ENCODE measurements at places on chromosomes 7 and 10. TPM values are rescaled to one million over a fixed set of nuclear protein-coding genes. Genes with fewer than 3 reads are reported as not detected.

FXYD4 gene
- total RNA-seq: not detected

- H3K4me3 ChIP-seq: no peak overlapping the region
- H3K27ac ChIP-seq: no peak overlapping the region
These were observed 223.0 kb downstream of the SORCS1 start for GRCh38 chr10:106941297-106942034.

ACSM6 gene
- total RNA-seq: not detected

DGKI gene
- 17.8 TPM for total RNA-seq

DNA sequence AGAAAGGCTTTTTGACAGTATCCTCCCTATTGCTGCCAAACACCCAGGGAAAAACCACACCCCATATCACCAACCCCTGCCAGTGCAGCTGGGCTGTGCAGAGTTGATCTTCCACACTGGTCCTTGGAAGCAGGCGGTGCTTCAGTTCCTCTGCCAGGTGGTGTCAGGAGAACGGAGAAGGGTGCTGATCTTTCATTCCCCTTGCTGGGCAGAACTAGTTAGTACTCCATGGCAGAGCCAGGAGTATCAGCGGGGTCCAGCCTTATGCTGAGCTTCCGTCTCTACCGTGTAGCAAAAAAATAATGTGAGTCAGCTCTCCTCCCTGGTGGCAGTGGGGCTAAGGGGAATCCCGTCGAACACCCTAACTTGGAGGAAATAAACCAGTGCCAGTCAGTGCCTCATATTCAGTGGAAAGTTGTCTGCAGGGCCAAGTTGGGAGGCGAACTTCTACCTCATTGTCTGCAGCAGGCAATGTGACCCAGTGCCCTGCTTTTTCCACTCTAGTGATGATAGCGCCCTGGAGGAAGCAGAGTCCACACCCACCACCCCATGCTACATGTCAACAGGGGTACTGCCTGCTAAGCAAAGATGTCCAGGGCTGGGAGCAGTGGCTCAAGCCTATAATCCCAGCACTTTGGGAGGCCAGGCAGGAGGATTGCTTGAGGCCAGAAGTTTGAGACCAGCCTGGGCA is 175.4 kb downstream of the AUTS2 start:
- DNase-seq: no peak
- H3K27me3 ChIP-seq: no peaks in the 10 kb centered on the region
- no peak overlapping the region for H3K4me3 ChIP-seq
- H3K4me1 ChIP-seq: no peaks in the 10 kb centered on the region
- no peaks in the 10 kb centered on the region for H3K36me3 ChIP-seq

MRC1 gene
- total RNA-seq: 0.14 TPM

DNA sequence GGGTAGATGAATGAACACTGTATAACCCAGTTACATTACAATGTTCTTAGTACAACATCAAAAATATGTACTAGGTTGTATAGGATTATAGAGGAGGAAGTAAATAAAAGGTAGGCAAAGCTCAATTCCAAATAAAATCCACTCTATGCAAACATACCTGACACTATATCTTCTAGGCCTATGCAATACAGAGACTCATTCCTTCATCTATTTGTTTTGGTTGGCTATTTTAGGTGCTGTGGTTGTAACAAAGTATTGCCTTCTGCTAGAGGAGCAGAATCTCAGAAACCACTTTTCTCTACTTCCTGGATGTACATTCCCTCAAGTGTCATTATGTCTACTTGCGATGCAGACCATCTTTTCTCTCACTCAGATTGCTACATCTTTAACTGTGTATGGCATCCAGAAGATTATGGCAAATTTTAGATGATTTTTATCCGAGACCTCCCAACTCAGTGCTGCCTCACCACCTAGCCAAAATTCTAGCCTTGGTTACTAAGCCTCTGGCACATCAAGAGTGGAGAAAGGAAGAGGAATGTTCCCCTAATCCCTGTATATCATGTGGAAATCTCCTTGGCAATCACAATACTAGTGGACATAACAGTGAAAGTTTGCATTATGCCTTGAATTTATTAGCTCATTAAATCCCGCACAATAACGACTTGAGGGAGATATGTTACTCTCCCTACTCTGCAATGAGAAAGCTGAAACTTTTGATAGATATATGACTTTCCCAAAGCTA is 5.5 kb upstream of the TFPI2 start:
- H3K4me1 ChIP-seq: no peaks in the 10 kb centered on the region
- H3K27me3 ChIP-seq: peaks cover 37% of the 10 kb centered on the region
- H3K36me3 ChIP-seq: no peaks in the 10 kb centered on the region
- no peak for DNase-seq
- H3K4me3 ChIP-seq: no peak overlapping the region
- H3K27ac ChIP-seq: no peak overlapping the region

SPDYE2 gene
- total RNA-seq: not detected

NUTM2E gene
- not detected for total RNA-seq

ALDH18A1 gene
- total RNA-seq: 71.3 TPM

DNA sequence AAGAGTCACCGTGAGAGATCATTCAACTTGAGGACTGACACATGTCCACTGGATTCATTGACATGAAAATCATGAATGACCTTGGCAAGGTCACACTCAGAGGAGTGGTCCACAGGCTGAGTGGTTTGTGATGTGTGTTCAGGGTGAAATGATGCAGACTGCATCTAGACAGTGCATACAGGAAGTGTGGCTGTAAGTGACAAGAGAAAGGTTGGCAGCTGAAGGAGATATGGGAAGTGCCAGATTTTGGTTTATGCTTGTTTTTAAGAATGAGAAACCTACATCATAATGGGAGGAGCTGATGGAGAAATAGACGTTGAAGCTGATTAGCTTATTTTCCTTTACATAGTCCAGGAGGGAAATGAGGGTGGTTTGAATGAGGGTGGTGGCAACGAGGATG is 64.8 kb upstream of the VIPR2 start:
- no peak for DNase-seq
- no peak overlapping the region for H3K27ac ChIP-seq
- H3K27me3 ChIP-seq: no peaks in the 10 kb centered on the region
- H3K36me3 ChIP-seq: no peaks in the 10 kb centered on the region
- H3K4me3 ChIP-seq: no peak overlapping the region
- no peaks in the 10 kb centered on the region for H3K4me1 ChIP-seq

HMX2 gene
- 0.58 TPM for total RNA-seq

DNA sequence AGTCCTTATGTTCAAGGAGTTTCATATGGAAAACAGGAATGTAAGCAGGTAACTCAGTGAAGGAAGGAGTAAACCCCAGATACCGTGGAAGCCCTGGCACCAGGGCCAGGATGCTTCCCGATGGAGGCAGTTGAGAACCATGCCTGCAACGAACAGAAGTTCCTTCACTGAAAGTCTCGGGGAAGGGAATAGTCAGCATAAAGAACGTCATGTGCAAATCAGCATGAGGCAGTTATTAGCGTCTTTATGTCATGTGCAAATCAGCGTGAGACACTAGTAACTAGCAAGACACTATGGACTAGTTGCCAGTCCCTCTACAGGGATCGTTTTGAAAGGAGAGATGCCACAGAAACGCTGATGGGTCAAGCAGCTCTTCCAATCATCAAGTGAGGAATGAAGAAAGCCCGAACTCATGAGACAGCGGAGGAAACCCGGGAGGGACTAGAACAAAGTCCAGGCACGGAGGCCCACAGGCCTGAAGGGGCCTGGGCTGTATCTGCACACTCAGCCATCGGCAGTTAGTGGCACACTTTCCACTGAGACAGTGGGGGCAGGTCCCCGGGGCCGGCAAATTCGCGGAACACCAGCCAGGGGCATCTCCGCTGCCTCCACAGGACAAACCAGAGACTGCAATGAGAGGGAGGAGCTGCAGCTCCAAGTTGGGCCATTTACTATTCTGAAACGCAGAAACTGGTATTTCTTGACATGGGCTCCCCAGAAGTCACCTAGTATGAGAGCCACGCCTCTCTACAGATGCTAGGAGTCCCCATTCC is 109.6 kb downstream of the SFMBT2 start:
- peaks cover 48% of the 10 kb centered on the region for H3K4me1 ChIP-seq
- peaks cover 10% of the 10 kb centered on the region for H3K36me3 ChIP-seq
- no peak overlapping the region for H3K4me3 ChIP-seq
- no peak for DNase-seq
- no peaks in the 10 kb centered on the region for H3K27me3 ChIP-seq
- no peak overlapping the region for H3K27ac ChIP-seq

DNA sequence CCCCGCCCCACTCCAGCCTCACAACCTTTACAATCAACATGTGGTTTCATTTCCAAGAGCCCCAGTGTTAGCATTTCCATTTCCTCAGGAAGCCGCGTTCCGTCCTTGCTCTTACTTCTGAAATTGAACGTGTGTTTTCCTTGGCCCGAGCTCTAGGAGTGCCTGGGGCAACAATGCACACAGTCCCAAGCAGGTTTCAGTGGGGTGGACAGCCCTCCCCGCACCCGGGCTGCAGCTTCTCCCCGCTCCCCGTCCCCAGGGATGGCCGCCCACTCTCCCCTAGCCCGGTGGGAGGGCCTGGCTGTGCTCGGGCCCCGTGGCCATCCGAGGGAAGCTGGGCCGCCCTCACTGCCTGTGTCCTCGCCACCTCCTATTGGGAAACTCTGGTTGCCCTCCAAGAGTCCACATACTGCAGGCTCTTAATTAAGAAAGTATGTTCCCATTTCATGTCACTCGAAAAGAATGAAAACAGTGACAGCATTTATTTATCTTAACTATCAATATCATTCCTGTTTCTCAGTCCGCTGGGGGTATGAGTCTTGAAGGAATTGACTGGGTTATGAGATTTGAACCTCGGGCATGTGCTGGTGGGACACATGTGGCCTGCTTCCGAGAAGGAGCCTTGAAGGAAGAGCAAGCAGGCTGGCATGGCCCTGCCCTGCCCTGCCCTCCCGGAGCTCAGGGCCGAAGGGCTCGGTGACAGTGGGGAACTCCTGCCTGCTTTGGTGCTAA is 163.8 kb downstream of the GRK5 start:
- H3K4me3 ChIP-seq: no peak overlapping the region
- H3K36me3 ChIP-seq: no peaks in the 10 kb centered on the region
- H3K27ac ChIP-seq: no peak overlapping the region
- peaks cover 33% of the 10 kb centered on the region for H3K4me1 ChIP-seq
- H3K27me3 ChIP-seq: no peaks in the 10 kb centered on the region

GIMAP8 gene
- total RNA-seq: 13.1 TPM

LBX1 gene
- total RNA-seq: not detected

GRCh38 chr10:11586170-11586569 is 25.3 kb downstream of the USP6NL start:
- peaks cover 23% of the 10 kb centered on the region for H3K4me1 ChIP-seq
- H3K4me3 ChIP-seq: no peak overlapping the region
- no peak for DNase-seq
- no peak overlapping the region for H3K27ac ChIP-seq
- peaks cover 9% of the 10 kb centered on the region for H3K36me3 ChIP-seq

AQP1 gene
- 0.60 TPM for total RNA-seq

GRCh38 chr10:102434394-102435132 is 2.2 kb upstream of the CUEDC2 start:
- H3K27me3 ChIP-seq: no peaks in the 10 kb centered on the region
- H3K36me3 ChIP-seq: peaks cover 8% of the 10 kb centered on the region
- DNase-seq: no peak
- H3K27ac ChIP-seq: peak overlapping the region; percentile 96

DNA sequence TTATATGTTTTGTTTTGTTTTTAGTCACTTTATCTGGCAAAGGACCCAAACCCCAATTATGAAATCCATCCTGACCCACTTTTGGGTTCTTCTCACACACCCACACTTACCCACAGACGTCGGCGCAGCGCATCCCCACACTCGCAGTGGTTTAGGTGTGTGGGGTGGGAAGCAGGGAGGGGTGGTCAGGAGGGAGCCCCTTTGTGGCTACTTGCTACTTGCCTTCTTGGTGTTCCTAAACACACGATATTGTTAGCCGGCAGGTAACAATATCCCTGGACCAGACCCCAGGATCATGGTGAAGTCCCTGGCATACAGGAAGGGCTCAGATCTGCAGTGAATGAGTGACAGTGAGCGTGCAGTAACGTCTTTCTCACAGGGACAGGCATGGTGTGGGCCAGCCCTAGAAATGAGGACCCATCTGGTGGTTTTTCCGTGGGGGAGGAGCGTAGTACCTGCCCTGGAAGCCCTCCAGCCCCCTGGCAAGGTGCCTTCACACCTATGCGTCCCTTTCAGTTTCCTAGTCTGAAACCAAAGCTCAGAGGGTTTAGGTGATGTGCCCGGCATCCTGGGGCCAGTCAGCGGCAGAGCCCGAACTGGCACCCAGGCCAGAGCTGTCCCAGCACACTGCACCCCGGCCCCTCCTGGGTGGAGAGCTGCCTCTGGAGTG is 4.4 kb downstream of the SPOCK2 start:
- peaks cover 86% of the 10 kb centered on the region for H3K4me1 ChIP-seq
- H3K4me3 ChIP-seq: peak overlapping the region; percentile 87
- peaks cover 28% of the 10 kb centered on the region for H3K36me3 ChIP-seq
- H3K27me3 ChIP-seq: no peaks in the 10 kb centered on the region

- H3K36me3 ChIP-seq: peaks cover 2% of the 10 kb centered on the region
- peaks cover 40% of the 10 kb centered on the region for H3K4me1 ChIP-seq
- H3K27ac ChIP-seq: no peak overlapping the region
- H3K4me3 ChIP-seq: no peak overlapping the region
These were observed 71.3 kb downstream of the CAMK1D start for GRCh38 chr10:12420530-12421120.

DNA sequence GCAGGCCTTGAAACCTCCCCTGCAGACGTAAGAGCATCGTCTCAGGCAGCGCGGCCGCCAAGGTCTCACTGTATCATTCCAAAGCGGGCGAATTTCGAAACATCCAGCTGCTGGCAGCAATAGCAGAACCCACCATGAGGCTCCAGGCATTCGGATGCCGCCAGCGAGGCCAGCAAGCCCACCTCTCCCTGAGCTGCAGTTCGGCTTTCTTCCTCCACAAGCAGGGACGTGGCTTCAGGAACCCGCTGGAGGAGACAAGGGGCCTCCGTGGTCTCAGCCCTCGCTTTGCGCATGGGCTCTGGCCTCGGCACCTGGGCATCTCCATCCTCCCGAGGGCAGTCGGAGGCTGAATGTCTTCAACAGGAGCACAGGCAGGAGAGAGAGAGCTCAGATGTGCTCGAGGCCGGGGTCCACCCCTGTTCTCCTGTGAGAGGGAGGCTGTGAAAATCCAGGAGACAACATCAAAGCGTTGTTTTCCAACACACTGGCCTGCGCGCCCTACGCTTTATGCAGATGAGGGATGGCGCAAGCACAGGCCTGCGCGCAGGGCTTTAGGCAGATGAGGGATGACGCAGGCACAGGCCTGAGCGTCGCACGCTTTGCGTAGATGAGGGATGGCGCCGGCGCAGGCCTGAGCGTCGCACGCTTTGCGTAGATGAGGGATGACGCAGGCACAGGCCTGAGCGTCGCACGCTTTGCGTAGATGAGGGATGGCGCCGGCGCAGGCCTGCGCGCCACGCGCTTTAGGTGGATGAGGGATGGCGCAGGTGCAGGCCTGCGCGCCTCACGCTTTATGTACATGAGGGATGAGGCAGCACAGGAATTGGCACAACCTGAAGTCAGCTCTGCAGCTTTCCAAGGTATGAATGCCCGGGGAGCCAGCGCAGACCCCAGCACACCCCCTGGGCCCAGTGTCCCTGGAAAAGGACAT is 103.2 kb downstream of the WDR37 start:
- no peaks in the 10 kb centered on the region for H3K36me3 ChIP-seq
- no peak overlapping the region for H3K4me3 ChIP-seq
- no peaks in the 10 kb centered on the region for H3K27me3 ChIP-seq
- no peaks in the 10 kb centered on the region for H3K4me1 ChIP-seq
- H3K27ac ChIP-seq: no peak overlapping the region
- no peak for DNase-seq
